Muscle of arm (tissue), 14 donors: ENCODE measurements at places on chromosomes 5 and 9. TPM values are rescaled to one million over a fixed set of nuclear protein-coding genes. Genes with fewer than 3 reads are reported as not detected.
A peak's percentile ranks its signal among the peaks of the same experiment; 100 is the strongest.

The CERT1 gene
- 40.0 TPM for polyA plus RNA-seq

DNA sequence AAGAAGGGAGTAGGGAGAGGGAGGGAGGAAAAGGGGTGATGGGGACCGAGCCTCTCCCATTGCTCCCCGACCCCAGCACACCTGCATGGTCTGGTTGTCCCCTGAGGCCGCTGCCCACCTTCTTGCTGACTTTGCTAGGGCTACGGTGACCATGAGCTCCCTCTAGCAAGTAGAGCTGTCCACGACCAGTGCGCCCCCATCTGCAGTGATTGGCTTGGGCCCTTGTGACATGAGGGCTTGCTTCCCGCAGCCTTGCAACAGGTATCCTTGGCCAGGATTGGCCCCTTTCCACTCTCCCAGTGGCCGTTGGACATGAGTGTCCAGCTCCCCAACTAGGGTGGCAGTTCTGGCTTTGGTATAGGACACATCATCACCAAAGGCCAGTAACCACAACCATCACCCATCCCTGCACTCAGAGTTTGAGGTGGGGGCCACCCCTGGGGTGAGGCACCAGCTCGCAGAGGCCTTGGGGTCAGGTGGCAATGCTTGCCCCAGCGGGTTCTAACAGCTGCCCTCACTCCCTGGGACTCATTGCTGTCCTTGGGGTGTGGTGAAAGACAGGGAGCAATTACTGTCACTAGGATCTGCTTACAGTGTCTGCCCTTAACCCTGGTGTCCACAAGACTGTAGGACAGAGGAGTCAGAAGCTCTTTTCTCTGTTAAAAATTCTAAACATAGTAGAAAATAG is 17.2 kb upstream of the NINJ1 start:
- no peak for DNase-seq

- DNase-seq, result no peak
Measured at GRCh38 chr9:33686942-33687341, 108.4 kb upstream of the PRSS3 start.

The CCDC152 gene
- polyA plus RNA-seq, result 3.2 TPM

DNA sequence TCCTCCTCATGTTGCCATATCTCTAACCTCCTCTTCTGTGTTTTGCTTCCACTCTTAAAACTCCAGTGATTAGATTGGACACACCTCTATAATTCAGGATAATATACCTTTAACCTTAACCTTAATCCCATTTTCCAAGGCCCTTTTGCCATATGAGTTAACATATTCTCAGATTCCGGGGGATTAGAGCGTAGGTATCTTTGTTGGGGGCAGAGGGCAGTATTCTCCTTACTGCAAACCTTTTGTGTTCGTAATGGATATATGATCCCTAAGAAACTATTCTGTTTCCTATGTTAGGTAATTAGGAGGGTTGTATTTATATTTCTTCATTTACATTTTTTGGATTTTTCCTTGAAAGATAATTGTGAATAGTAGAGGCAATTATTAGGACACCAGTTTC is 99.5 kb downstream of the VPS13A start:
- DNase-seq, result no peak

- DNase-seq, result no peak
Measured at GRCh38 chr5:159814805-159815585, 101.3 kb upstream of the ADRA1B start.

The DBN1 gene
- polyA plus RNA-seq, result 196 TPM

GRCh38 chr5:15864536-15865215 is 314.9 kb downstream of the MARCHF11 start:
- DNase-seq, result peak; percentile 55

- no peak for DNase-seq
Measured at GRCh38 chr5:104052558-104053352, 490.2 kb upstream of the NUDT12 start.

DNA sequence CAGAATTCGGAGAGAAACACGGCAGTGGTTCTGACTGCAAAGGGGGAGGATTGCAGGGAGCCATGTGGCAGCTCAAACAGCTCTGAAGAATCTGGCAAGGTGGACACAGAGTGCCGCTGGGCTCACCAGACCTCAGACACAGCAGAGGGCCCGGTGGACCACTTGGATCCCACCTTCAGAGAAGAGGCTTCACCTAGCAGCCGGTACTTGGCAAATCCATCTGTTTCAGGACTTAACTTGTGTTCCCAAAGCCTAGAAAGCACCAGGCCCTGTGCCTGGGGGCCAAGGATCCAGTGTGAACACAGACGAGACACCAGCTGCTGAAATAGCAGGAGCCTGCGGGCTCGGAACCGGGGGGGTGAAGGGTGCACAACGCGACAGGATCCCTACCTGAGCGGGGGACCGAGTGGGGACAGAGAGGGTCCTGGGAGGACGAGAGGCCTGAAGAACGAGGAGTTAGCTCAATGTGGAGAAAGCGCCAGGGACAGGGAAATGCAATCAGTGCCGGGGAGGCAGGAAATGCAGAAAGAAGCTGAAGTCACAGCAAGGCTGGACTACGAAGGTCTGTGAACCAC is 44.6 kb downstream of the BTNL9 start:
- DNase-seq, result no peak

The SCAMP1 gene
- polyA plus RNA-seq, result not detected

The TMOD1 gene
- 160 TPM for polyA plus RNA-seq

- DNase-seq, result no peak
Measured at GRCh38 chr5:137506296-137506695, 7.2 kb upstream of the SPOCK1 start.

- DNase-seq, result no peak
Measured at GRCh38 chr9:98225015-98225442, 30.4 kb downstream of the TBC1D2 start.

GRCh38 chr5:179608131-179608581 is 15.3 kb downstream of the HNRNPH1 start:
- no peak for DNase-seq

DNA sequence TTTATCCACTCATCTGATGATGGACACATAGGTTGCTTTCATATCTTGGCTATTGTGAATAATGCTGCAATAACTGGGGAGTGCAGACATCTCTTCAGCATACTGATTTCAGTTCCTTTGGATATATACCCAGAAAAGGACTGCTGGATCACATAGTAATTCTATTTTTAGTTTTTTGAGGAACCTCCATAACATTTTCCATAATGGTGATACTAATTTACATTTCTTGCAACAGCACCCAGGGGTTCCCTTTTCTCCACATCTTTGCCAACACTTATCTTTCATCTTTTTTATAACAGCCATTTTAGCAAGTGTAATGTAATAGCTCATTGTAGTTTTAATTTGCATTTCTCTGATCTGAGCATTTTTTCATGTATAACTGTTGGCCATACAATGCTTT is 34.1 kb upstream of the NR4A3 start:
- DNase-seq, result no peak

- DNase-seq, result peak; percentile 33
Measured at GRCh38 chr5:176407456-176408251, 8.7 kb downstream of the CLTB start.

The KIAA0825 gene
- 2.2 TPM for polyA plus RNA-seq

DNA sequence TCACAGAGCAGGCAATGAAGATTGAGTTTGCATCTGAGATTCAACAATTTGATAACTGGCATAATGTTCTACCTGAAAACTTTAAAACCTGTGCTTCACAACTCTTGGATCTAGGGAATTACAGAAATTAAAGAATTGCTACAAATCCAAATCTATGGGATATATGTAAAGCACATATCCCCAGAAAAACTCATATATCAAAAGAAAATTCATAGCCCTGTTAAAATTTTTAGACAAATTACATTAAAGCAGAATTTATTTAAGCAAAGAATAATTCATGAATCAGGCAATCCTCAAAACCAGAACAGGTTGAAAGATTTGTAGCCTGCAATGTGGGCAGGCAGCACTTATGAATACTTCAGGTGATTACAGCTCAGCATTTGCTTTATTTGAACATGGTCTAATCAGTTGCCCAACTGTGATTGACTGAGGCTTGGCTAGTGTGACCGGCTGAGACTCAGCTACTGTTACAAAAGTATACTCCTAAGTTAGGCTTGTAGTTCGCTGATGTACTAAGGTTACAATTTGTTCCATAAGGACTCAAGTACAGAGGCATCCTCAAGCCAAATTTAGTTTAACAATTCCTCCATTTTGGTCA is 10.3 kb upstream of the UBTD2 start:
- no peak for DNase-seq

The BARX1 gene
- polyA plus RNA-seq, result not detected

- no peak for DNase-seq
Measured at GRCh38 chr9:116658265-116658664, 28.8 kb upstream of the TRIM32 start.

DNA sequence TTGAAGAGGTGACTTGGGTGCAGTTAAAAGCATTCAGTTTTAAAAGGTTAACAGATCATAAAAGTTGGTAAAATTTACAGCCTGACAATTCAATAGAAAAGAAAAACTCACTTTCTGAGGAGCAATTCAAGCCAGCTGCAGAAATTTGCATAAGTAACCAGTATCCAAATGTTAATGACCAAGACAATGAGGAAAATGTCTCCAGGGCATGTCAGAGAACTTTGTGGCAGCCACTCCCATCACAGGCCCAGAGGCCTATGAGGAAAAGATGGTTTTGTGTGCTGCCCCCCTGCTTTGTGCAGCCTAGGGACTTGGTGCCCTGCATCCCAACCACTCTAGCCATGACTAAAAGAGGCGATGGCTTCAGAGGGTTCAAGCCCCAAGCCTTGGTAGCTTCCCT is 1406.5 kb upstream of the ACO1 start:
- no peak for DNase-seq

- no peak for DNase-seq
Measured at GRCh38 chr9:118091226-118091625, 387.0 kb downstream of the TLR4 start.

The NTNG2 gene
- 0.23 TPM for polyA plus RNA-seq

- DNase-seq, result no peak
Measured at GRCh38 chr9:127686461-127687393, 20.1 kb upstream of the CFAP157 start.

DNA sequence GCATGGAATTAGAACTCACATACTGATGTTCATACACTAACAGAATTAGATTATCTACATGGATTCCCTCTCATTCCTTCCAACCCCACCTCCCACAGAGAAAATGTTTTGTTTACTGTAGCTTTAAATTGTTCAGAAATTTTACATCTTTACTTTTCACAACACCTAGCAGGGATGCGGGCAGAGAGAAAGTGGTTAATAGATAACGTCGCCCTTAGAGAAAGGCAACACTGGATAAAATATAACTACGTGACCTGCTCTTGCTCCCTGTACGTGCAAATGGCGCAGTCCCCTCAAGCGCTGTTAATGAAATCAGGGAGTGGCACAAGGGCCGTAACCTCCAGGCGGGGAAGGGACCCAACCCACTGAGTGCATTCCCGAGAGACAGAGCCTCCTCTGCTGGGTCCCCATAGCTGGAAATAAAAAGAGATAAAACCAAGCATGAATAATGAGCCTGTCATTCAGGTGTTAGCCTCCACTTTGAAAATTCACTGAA is 125.3 kb upstream of the DAPK1 start:
- no peak for DNase-seq

DNA sequence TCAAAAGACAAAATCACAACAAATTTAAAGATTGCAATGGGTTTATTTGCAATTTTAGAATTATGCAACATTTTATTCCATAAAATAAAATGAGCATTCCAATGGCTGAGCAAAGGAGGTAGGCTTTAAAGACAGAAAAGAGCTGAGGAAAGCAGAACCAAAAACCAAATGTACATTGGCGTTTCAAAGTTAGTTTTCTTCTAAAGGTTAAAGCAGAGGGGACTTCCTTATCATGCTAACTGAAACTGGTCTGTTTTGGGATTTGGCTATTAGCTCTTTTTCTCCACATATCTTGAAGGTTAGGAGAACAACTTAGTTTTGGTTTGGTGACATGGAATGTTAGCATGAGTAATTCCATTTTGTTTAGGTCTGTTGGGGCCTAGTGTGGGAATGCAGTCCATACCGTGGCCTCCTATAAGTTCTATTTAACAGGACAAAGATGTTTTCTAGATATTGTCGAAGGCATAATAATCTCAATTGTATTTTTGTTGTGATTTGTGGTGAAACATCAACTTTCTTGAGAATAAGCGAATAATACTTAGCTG is 20.3 kb downstream of the DCP2 start:
- no peak for DNase-seq

GRCh38 chr9:95793924-95794828 is 81.3 kb upstream of the ERCC6L2 start:
- peak; percentile 26 for DNase-seq

The TSSK1B gene
- polyA plus RNA-seq, result not detected

- DNase-seq, result no peak
Measured at GRCh38 chr5:77987331-77987730, 211.2 kb upstream of the TBCA start.
